Stimulated activated CD8-positive, alpha-beta memory T cell treated with anti-CD3 and anti-CD28 coated beads, Interleukin-7, amount 100 ng/mL, for 1 hour (primary cell): ENCODE measurements at places on chromosomes 13 and 19.

DNA sequence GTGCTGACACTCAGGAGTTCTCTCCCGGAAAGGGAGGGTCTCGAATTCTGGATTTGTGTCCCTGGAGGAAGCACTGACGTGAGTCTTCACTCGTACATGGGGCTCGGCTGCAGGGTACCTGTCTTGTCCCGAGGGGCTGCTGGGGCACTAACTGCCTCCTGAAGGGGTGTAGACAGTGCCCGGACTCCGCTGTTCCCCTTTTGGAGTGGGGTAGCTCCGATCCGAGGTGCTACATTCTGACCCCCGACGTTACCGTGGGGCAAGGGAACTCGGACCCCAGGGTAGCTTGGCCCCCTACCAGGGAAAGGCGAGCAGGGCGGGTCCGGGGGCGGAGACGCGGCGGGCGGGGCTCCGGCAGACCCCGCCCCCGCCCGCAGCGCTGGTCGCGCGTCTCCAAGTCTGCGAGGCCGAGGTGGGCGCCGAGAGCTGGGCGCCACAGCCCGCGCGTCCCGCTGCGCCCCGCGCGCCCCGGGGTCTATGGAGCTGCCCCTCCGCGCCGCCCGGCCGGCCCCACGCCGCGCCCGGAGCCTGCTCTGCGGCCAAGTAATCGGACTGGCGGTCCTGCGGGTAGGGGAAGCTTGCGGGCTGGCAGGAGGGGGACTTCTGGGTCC lies at the start of gene NPAS1:
Gene NPAS1, plus strand, starts transcription at position 407 of the 611 bp plus-strand sequence. CDS start 1,211 bp downstream, outside the sequence.
- DNase-seq = no peak

DNA sequence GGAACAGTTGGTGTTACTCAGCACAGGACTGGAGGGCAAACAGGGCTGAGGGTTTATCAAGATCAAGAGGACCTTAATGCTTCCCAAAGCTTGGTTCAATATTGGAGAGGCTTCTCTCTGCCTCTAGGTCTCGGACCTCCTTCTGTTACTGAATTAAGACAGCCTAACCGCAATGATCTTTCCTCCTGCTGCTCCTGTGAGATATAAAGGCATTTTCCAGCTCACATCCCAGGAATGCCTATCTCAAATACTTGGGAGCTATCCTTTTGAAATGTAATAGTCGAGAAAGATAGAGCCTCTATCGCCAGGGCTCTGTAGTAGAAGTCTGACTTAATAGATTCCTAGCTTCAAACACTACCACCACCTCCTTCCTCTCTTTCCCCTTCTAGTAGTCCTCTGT lies 1475.0 kb downstream of the SLITRK1 start:
- DNase-seq = no peak

- DNase-seq = no peak
These were observed 2.3 kb downstream of the MIDN start for GRCh38 chr19:1250437-1251260.

GRCh38 chr19:18672606-18673337 lies 10.7 kb upstream of the CRTC1 start:
- DNase-seq = no peak

DNA sequence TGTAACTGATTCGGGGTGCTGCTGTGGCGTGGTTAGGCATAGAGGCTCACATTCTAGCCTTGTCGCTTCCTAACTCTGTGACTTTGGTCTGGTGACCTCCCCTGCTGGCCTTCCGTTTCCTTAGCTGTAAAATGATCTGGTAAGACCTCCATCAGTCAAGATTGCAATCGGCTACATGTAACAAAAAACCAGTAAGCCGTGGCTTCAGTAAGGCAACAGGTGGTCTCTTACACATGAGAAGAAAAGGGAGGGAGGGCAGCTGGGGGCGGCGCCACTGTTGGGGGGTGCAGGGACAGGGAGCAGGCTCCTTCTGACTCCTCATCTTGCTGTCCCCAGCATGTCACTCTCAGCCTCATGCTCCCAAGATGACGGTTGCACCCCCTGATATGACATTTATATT lies 148.0 kb downstream of the SIPA1L3 start:
- no peak for DNase-seq

- DNase-seq = no peak
These were observed 1346.8 kb downstream of the UQCRFS1 start for GRCh38 chr19:27865927-27866777.

GRCh38 chr19:31148671-31149070 lies 200.6 kb downstream of the TSHZ3 start:
- no peak for DNase-seq

DNA sequence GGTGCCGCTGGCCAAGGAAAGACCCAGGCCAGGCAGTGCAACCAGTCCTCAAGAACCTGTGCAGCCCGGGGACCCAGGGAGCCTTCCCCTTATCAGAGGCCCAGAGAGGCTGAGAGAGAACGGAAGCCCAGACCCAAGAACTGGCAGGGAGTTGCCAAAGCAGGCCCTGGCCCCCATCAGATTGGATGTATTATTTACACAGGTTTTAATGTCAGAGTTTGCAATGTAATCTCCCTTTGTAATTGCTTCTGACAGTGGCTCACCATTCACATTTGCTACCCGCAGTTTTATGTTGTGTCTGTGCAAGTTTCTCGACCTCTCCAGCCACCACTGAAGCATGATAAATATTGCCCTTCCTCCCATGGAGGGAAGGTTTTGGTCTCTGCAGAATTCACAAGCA lies 660.9 kb downstream of the LIG4 start:
- no peak for DNase-seq

DNA sequence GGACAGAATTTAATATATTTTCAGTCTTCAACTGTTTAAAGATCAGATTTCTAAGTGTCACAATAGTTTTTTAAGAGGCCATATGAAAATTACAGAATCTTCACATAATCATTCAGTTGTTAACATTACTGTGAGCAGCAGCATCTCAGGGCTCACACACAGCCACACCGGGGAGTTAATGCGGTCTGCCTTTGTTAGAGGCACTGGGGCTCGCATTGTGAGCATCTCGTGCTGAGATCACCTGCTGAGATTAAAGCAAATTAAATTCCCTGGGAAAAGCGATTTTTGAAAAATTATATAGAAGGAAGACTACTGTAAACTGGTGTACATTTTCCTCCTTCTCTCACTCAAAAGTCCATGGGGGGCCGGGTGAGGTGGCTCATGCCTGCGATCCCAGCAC lies 16.6 kb downstream of the GPR12 start:
- no peak for DNase-seq

DNA sequence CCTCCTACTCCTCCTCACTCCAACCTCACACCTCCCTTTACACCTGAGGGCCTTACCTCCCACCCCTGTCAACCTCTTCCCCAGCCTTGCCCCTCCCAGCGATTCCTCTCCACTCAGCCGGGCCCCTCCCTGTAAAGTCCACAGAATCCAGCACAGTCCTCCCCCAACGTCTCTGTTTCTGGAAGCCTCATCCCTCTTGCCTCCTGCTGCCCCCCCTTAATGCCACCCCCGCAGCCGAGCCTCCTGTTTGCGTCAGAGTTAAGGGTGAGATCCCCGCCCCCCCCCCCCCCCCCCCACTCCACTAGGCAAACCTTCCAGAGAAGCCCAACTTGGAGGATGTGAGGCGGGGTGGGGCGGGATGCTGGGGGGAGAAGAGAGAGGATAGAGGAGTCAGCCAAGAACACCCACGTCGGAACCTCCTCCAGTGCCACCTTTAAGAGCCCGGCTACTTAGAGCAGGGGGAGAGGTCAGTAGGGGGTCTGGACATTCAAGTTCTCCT lies 2.1 kb downstream of the UNC13A start:
- no peak for DNase-seq

DNA sequence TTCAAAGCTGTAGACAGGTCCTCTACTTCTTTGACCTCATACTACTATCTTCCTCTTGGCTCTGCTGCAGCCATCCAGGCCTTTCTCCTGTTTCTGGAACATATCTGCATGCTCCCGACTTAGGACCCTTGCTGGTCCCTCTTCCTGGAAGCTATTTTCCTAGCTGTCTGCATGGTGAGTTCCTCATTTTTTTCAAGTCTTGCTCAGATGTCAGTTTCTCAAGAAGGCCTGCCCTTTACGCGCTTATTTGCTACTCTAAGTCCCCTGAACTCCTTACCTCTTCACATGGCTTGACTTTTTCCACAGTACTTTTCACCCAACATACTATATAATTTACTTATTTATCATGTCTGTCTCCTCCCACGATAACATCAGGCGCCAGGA lies 31.4 kb downstream of the DNAJC3 start:
- no peak for DNase-seq

- DNase-seq = no peak
These were observed 2.8 kb upstream of the DZIP1 start for GRCh38 chr13:95647321-95647720.

DNA sequence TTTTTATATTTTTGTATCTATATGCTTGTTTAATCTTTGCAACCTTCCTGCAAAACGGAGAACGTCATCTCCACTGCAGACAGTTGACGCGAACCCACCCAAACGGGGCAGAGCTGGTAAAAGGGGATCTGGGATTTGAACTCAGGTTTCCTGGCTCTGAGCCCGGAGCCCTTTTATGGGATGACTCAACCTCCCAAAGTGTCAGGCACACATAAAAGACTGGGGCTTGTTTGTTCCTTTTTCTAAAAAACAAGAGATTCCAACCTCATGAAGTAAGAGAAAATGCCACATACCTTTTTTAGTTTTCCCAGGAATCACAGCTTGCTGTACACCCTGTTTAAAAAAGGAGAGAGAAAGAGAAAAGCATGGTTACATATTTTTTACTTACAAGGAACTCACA lies 78.9 kb downstream of the GADD45B start:
- DNase-seq = no peak

- DNase-seq = no peak
These were observed 1.7 kb upstream of the ANKRD10 start for GRCh38 chr13:110916301-110917142.

- DNase-seq = no peak
These were observed 1.2 kb downstream of the UTP14C start for GRCh38 chr13:52025475-52026245.

GRCh38 chr19:28598861-28599260 lies 614.1 kb downstream of the UQCRFS1 start:
- DNase-seq = no peak

GRCh38 chr13:29598321-29598720 lies 2.8 kb upstream of the SLC7A1 start:
- DNase-seq = no peak

DNA sequence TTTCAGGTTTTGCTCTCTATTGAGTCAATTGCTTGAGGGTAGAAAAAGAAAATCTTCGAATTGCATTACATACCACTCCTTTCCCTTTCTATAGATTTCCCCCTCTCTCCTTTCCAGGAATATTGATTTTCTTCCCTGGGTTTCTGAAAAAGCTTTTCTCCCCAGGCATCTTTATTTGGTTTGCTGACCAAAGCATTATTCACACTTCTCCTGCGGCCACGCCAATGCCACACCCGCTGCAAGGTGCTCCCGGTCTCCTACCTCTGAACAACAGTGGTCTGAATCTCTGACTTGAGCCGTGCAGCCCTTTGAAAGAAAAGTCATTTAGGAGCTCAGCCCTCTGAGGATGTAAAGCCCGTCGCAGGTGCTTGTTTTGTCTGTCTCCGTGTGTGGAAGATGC lies 350.9 kb upstream of the TMTC4 start:
- no peak for DNase-seq

GRCh38 chr13:45388664-45389063 lies 29.5 kb downstream of the SLC25A30 start:
- DNase-seq = no peak

GRCh38 chr13:112445411-112446271 lies 69.5 kb downstream of the SPACA7 start:
- no peak for DNase-seq

DNA sequence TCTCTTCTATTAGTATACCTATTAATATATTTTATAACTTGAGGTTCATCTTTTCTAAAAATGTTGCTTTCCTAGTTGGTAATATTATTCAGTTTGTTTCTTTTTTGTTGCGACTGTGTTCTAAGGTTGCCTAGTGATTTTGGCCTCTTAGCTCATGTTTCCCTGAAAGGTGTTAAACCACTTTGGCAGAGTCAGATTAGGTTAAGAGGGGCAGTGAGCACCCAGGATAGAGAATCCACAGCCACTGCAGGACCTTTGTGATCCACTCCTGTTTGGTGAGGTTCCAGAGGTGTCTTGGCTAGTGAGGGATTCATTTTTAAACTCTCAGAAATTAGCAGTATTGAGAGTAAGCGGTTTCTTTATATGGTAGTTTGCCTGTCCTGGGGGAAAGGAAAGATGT lies 14.9 kb upstream of the GPR18 start:
- DNase-seq = no peak

DNA sequence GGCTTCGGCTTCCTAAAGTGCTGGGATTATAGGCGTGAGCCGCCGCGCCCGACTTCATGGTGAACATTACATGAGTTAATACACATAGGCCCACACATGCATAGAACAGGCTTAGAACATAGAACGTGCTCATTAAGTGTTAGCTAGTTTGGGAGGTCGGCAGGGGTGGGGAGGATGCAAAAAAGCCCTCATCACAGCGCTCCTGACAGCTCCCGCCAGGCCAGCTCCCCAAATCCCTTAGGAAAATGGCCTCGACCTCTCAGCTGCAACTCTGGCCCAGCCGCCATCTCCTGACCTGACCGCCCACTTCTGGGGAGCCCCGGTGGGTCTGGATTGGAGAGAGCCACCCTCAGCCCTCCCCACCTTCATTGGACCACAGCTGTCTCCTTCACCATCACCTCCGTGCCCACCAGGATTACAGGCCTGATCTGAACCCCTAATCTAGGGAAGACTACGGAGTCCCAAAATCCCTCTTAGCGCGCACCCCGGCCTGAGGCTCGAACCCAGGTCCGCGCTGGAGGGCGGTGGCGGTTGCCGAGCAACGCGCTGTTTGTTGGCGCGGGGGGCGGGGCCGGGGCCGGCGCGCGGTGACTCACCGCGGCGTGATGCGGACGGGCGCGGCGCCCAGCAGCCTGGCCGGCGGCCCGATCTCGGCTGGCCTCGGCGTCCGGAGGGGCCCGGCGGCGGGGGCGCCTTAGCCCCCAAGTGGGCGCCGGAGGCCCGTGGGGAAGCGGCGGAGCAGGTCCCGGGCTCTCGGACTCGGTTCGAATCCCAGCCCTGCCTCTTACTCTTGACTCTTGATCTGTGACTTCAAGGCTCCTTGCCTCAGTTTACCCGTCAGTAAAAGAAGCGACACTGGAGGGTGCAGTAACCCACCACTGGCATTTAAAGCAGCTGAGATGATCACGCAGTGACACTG lies 26.7 kb upstream of the NANOS3 start:
- no peak for DNase-seq

DNA sequence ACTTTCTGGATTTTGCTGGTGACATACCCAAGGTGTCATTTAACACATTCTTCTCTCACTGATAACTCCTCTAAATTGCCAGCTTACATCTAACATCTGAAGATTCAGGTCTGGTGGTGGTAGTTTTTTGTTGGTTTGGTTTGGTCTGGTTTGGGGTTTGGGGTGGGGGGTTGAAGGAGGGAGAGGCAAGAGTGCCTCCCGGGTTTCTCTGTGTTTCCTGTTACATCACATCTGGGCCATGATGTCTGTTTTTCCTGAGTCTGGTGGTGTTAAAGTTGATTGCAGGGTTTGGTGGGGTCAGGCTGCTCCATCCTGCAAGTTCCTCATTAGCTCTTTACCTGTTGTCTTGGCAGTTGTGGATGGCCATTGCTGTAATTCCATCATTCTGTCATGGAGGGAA lies 155.8 kb upstream of the UBL3 start:
- DNase-seq = no peak

DNA sequence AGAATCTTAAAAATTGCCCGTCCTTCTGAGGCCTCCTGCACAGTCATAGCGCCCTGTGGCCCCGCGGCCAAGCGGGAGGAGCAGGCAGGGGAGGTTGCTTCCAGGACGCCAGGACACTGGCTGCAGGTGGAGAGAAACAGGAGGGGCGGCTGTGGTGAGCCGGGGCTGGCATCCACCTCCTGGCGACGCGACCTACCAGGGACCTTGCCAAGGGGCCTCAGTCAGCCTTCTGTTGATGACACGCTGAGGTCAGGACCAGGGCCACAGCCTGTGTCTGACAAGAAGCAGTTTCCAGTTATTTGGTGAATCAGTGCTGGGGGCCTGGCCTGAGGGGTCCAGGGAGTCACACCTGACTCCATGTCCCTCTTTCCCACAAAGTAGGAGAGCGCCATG lies 13.3 kb upstream of the MKNK2 start:
- no peak for DNase-seq
